HCEC 1CT (cell line): ENCODE measurements at places on chromosomes 2 and 18.

- peak; percentile 36 for DNase-seq
Observed at GRCh38 chr2:195737511-195738325, 80.7 kb downstream of the SLC39A10 start.

DNA sequence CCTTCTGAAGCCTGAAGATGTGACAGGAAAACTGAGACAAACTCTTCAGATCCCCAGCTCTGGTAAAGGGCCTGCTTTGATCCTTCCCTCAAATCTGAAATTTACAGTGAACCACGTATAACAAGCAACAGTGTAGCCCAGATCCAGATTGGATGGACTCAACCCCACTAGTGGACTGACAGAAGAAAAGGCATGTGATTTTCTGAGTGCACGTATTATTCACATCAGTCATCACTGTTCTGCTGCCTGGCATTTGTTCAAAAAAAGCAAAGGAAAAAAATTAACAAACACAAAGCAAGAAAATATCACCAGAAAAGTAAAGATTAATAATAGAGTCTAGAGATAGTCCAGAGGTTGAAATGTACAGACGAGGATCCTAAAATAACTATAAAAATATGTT, 87.6 kb downstream of the CYRIA start:
- DNase-seq, result no peak

DNA sequence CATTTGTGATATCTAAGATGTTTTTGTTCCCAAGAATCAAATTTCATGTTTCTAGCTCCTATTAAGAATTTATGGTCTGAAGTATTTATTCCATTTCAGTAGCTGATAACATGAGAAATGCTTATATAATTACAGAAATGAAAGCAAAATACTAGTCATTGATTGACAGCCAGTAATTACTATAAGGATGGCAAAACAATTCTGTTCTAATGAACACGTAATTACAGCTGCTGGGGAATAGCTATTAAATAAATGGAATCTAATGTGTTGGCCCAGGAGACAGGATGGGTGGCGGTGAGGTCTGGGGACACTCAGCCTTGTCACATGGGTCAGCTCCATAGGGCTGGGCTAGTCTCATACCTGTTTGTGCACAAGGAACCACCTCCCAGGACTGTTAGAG, 263.5 kb downstream of the FHOD3 start:
- DNase-seq, result no peak

DNA sequence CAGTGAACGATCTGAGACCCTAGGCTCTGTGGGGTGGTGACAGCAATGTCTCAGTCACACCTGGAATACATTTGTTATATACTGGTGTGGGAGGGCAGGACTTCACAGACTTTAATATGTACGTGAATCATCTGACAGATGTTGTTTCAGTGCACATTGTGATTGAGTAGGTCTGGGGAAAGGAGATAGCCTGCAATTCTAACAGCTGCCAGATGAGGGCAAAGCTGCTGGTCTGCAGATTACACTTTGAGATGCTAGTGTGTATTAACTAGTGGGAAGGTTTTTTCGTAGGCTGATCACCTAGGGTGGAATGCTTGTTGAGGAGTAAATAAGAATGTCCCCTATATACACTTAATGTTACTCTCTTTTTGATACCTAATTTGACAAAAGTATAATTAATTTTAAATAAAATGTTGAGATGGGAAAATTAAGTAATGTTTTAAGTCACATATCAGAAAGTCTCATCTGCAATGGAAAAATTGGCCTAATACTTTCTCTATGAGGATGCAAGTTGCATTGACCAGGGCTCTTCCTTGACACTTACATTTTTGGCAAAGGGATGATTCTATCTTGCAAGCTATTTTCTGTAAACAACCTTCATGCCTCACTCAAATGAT, 496.9 kb upstream of the HNMT start:
- no peak for DNase-seq

- DNase-seq, result peak; percentile 30
Observed at GRCh38 chr18:3877678-3878077, 427.7 kb downstream of the TGIF1 start.

GRCh38 chr18:24138409-24138788, 463 bp upstream of the CABYR start:
- no peak for DNase-seq

DNA sequence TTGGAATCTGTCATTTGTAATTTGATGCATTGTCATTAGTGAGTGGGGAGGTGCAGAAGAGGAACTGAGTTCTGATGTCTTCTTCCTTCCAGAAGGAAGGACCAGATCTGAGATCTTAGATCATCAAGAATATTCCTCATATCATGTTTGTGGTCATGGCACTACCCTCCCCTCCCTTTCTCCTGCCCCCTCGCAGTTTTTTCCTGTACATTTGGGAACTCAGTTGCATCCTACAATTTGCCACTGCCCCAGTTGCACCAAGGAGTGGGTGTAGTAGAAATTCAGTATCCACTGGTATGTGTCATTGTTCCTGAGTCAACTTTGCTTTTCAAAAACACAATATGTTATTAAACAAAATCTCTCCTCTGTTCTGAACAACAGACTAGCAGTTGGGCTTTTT, 26.6 kb upstream of the ACVR1 start:
- DNase-seq, result no peak

- DNase-seq, result peak; percentile 98
Observed at GRCh38 chr18:25650201-25650941, 298.4 kb upstream of the ZNF521 start.
